ENCODE measurements at places on chromosomes 4 and X. TPM values are rescaled to one million over a fixed set of nuclear protein-coding genes. Genes with fewer than 3 reads are reported as not detected.

DNA sequence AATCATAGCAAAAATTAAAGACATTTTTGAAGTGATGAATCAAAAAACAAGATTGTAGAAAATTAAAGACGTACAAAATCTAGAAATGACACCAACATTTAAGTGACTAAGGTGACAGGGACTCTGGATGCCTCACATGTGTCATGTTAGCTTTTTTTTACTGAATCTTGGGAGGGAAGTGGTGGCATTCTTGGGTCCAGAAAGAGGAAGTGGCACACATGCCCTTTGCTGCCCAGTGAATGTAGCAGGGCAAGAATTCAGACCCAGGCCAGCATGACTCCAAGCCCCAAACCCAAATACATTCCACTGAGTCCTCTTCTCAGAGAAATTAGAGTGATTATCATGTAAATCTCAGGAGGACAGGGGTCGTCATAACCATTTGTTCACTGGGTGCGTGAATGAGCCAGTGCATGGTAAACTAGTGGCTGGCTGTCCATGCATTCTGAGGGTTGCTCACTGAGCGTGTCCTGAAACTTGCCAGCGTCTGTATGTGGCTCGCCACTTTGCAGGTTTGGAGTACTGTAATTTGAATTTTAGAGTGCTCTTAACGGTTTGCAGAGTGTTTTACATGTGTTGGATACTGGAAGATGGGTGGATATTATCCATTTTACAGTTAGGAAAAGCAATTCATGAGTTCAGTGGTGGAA is 55.4 kb upstream of the TBC1D14 start:
- DNase-seq: no peak

- DNase-seq: no peak
Observed at GRCh38 chr4:120902925-120903324, 19.6 kb downstream of the PRDM5 start.

DNA sequence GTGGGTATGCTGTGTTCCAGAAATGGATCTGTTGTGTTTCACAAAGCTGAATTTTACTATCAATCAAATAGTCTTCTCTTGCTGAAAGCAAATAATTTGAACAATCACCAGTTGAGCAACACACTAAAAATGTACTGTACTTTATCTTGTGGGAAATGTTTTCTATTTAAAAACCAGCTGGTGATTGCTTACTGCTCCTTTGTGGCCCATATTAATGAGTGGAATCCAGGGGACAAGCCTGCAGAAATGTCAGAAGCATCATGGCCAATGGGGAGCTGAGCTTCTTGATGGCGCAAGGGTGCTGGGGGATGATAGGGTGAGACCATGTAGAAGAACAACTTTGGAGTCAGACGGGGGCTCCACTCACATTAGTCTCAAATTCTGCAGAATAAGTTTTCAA is 346.2 kb downstream of the ARHGAP10 start:
- DNase-seq: no peak

GRCh38 chr4:4560136-4560535 is 18.3 kb upstream of the STX18 start:
- no peak for DNase-seq

DNA sequence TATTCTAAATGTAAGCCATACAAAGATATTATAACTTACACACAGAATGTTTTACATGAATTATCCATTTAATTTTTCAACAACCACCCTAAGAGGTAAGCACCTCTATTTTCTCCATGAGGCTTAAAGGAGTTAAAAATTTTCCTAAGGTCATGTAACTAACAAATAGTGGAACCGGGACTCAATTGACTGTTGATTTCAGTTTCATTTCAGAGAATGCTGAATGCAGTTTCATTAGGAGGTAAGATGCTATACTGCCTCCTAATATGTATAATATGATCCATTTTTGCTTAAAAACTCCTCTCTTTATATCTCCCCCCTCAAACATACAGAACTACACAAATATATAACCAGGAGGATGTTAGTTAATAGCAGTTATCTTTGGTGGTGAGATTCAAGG is 29.1 kb downstream of the PHKA1 start:
- no peak for DNase-seq

The IRF2 gene
- 9.4 TPM for total RNA-seq

- no peak for DNase-seq
Observed at GRCh38 chr4:119788349-119789266, 160.0 kb upstream of the PDE5A start.

The SYP gene
- total RNA-seq: 158 TPM

DNA sequence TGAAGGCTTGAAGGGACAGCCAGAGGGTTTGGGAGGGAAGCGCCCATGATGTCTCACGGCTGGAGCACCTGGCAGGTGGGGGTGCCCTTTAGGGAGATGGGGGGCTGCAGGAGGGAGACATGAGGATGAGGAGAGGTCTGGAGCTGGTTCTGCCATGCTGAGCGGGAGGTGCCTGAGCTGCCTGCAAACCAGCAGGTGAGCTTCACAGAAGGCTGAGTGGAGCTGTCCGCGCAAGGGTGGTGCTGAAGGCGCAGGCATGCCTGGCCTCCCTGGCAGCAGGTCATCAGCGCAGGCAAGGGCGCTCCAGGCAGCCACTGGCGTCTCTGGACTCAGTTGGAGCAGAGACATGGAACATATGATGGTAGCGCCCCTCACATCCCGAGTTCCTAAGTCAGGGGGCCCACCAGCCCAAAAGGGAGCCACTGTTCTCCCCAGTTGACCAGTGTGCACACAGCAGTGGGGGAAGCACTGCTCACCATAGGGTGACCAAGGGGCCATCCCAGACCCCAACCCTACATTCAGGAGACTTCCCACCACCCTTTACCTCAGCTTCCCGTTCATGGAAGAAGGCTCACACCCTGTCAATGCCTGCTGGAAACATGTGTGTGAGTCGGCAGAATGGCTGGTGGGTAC is 25.8 kb downstream of the ADRA2C start:
- DNase-seq: no peak

DNA sequence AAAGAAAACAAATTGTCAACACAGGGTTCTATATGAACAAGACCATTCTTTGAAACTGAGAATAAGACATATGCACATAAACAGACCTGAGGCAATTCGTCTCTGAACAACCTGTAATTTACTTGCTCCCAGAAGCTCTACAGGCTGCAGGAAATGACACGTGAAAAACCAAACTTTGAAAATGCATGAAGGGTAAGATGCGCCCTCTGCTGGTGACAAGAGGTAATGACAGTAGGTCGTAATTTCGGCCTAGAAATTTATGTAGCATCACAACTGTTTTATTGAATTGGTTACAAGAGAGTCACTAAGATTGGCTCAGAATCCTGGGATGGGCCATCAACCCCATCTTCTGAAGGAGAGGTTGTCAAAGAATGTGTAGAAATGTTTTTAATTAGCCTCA is 276.5 kb downstream of the PPP4R3C start:
- DNase-seq: peak; percentile 1

DNA sequence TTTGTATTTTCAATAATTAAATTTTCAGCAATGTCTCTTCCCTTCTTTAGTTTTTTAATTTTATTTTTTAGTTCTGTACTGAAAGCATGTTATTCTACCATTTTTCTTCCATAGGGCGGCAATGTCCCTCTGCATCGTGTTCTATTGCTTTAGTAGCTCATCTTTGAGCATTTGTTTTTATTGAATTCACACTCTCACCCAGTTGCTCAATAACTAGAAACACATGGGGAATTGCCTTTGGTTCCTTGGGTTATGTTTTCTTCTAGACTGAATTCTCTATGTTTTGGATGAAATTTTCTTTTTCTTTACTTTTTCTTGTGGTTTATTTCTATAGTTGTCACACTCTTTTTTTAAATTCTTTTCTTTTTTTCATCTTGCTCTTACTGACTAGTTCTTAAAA is 233.8 kb upstream of the LDB2 start:
- no peak for DNase-seq

The UCP1 gene
- total RNA-seq: not detected

The MAP7D2 gene
- total RNA-seq: 7.6 TPM

The RHOH gene
- 0.94 TPM for total RNA-seq
